ENCODE measurements at places on chromosomes 5 and 9. TPM values are rescaled to one million over a fixed set of nuclear protein-coding genes. Genes with fewer than 3 reads are reported as not detected.

- DNase-seq: no peak
- H3K4me1 ChIP-seq: peaks cover 97% of the 10 kb centered on the region
- H3K27ac ChIP-seq: peak overlapping the region; percentile 50
- no peaks in the 10 kb centered on the region for H3K36me3 ChIP-seq
- H3K4me3 ChIP-seq: no peak overlapping the region
- no peaks in the 10 kb centered on the region for H3K27me3 ChIP-seq
These were observed 20.5 kb downstream of the ABCA1 start for GRCh38 chr9:104907278-104907951.

DNA sequence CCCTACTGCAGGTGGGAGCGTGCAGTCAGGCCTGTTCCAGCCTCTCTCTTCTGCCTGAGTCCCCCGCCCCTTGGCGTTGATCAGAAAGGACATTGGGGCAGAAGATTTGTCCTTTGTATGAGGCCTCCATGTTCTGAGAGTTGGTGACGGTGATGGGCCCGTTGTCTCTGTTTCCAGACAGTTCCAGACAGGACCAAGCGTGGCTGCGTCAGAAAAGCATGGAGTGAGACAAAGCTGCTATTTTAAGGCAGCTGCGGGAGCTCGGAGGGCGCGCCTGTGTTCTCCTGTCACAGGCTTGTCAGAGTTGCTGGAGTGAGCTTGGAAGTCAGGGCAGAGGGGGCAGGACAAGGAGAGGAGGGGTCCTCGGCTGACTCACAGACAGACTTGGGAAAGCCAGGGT is 32.1 kb upstream of the SH3PXD2B start:
- H3K4me1 ChIP-seq: no peaks in the 10 kb centered on the region
- DNase-seq: no peak
- peak overlapping the region; percentile 40 for H3K27ac ChIP-seq

NMUR2 gene
- total RNA-seq: not detected

GRCh38 chr5:172412724-172413286 is 41.5 kb downstream of the SH3PXD2B start:
- H3K4me1 ChIP-seq: peaks cover 25% of the 10 kb centered on the region
- no peak overlapping the region for H3K4me3 ChIP-seq
- H3K27ac ChIP-seq: peak overlapping the region; percentile 69
- peak; percentile 90 for DNase-seq

ACTL7A gene
- not detected for total RNA-seq

DNA sequence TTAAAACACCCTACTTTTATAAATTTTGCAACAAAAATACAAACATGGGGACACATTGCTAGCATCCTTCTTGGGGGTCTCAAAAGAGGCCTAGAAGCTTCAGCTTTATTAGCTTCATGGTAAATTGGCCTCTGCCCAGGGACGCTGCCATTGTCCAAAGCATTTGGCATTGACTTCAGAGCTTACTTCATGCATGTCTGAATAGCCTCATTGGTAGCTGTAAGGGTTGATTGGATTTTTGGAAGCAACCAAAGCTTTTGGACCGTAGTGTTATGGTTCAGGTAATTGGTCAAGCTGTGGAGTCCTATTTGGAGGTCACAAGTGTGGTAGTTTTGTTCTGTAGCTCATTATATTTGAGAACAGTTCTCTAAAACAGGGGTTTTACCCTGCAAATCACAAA is 411.7 kb upstream of the SLC24A2 start:
- no peak overlapping the region for H3K4me3 ChIP-seq
- no peaks in the 10 kb centered on the region for H3K4me1 ChIP-seq
- H3K27me3 ChIP-seq: no peaks in the 10 kb centered on the region
- no peak for DNase-seq
- no peaks in the 10 kb centered on the region for H3K36me3 ChIP-seq

GRCh38 chr9:126376311-126377175 is 49.9 kb downstream of the MVB12B start:
- no peak overlapping the region for H3K27ac ChIP-seq
- no peak for DNase-seq
- H3K4me3 ChIP-seq: no peak overlapping the region
- peaks cover 3% of the 10 kb centered on the region for H3K36me3 ChIP-seq
- H3K4me1 ChIP-seq: peaks cover 47% of the 10 kb centered on the region
- no peaks in the 10 kb centered on the region for H3K27me3 ChIP-seq

DNA sequence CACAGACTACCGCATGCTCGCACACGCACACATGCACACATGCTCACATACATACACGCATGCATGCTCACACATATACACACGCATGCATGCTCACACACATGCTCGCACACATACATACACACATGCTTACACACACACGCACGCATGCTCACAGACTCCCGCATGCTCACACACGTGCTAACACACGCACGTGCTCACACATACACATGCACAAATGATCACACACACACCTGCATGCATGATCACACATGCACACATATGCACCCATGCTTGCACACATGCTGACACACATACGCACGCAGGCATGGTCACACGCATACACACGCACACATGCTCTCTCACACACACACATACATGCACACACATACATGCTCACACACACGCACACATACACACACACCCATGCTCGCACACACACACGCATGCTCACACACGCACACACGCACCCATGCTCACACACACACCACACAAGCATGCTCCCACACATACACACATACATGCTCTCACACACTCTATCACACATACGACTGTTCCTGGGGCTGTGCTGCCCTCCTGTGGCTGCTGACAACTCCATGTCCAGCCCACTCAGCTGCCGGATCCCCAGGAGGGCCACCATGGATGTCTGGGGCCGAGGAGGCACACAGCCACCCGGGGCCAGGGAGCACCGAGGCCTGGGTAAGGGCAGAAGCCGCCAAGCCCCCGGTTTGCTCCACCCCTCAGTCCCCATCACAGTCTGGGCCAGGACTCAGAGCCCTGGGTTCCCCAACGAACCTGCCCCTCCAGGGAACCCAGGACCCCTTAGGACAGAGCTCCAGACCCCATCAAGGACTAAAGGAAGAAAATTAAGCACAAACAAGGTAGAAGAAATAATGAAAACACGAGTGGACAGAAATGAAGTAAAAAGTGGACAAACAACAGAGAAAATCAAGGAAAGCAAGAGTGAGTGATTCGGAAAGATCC is 31.4 kb upstream of the EGFL7 start:
- H3K4me3 ChIP-seq: no peak overlapping the region
- H3K27me3 ChIP-seq: no peaks in the 10 kb centered on the region
- DNase-seq: peak; percentile 44
- no peaks in the 10 kb centered on the region for H3K4me1 ChIP-seq
- H3K27ac ChIP-seq: no peak overlapping the region

- no peaks in the 10 kb centered on the region for H3K4me1 ChIP-seq
- no peaks in the 10 kb centered on the region for H3K36me3 ChIP-seq
- no peak overlapping the region for H3K27ac ChIP-seq
- no peak overlapping the region for H3K4me3 ChIP-seq
- H3K27me3 ChIP-seq: no peaks in the 10 kb centered on the region
- DNase-seq: no peak
These were observed 97.3 kb upstream of the ADAMTS16 start for GRCh38 chr5:5042806-5043205.

GRCh38 chr5:155783791-155784190 is 543.2 kb upstream of the SGCD start:
- no peak for DNase-seq
- peaks cover under 1% of the 10 kb centered on the region for H3K4me1 ChIP-seq
- H3K4me3 ChIP-seq: no peak overlapping the region
- H3K27me3 ChIP-seq: no peaks in the 10 kb centered on the region
- H3K27ac ChIP-seq: no peak overlapping the region

GRCh38 chr5:153168241-153168640 is 322.2 kb upstream of the GRIA1 start:
- H3K36me3 ChIP-seq: no peaks in the 10 kb centered on the region
- H3K4me3 ChIP-seq: no peak overlapping the region
- no peak for DNase-seq
- no peaks in the 10 kb centered on the region for H3K27me3 ChIP-seq
- H3K27ac ChIP-seq: no peak overlapping the region
- no peaks in the 10 kb centered on the region for H3K4me1 ChIP-seq

DNA sequence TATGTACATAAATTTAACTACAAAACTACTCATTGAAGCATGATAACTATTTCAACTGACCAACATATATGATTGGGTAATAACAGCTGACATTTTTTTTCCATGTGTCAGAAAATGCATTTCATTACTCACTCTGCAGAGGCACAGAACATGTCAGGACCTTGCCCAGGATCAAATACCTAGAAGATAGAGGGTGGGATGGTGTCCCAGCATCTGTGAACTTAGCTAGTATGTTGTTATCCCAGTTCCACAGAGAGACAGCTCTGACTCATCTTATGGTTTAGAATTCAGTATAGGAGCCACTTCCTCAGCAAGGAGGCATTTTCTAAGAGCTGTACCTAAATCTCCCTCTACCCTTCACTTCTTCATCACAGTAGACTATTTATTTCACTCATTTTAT is 1198.6 kb upstream of the ACO1 start:
- H3K36me3 ChIP-seq: no peaks in the 10 kb centered on the region
- H3K4me1 ChIP-seq: no peaks in the 10 kb centered on the region
- DNase-seq: no peak
- H3K27ac ChIP-seq: no peak overlapping the region
- H3K27me3 ChIP-seq: no peaks in the 10 kb centered on the region

ARL14EPL gene
- total RNA-seq: 0.11 TPM

- H3K4me3 ChIP-seq: no peak overlapping the region
- DNase-seq: no peak
- no peak overlapping the region for H3K27ac ChIP-seq
- no peaks in the 10 kb centered on the region for H3K4me1 ChIP-seq
- no peaks in the 10 kb centered on the region for H3K27me3 ChIP-seq
- no peaks in the 10 kb centered on the region for H3K36me3 ChIP-seq
These were observed 235.3 kb downstream of the PRDM9 start for GRCh38 chr5:23742701-23743100.

Measured in gastrocnemius medialis (tissue), 4 donors.